ENCODE measurements at places on chromosomes 16 and 17.
A peak's percentile ranks its signal among the peaks of the same experiment; 100 is the strongest.

- peak; percentile 75 for DNase-seq
Observed at GRCh38 chr17:4998027-4998731, 429 bp downstream of the KIF1C start.

DNA sequence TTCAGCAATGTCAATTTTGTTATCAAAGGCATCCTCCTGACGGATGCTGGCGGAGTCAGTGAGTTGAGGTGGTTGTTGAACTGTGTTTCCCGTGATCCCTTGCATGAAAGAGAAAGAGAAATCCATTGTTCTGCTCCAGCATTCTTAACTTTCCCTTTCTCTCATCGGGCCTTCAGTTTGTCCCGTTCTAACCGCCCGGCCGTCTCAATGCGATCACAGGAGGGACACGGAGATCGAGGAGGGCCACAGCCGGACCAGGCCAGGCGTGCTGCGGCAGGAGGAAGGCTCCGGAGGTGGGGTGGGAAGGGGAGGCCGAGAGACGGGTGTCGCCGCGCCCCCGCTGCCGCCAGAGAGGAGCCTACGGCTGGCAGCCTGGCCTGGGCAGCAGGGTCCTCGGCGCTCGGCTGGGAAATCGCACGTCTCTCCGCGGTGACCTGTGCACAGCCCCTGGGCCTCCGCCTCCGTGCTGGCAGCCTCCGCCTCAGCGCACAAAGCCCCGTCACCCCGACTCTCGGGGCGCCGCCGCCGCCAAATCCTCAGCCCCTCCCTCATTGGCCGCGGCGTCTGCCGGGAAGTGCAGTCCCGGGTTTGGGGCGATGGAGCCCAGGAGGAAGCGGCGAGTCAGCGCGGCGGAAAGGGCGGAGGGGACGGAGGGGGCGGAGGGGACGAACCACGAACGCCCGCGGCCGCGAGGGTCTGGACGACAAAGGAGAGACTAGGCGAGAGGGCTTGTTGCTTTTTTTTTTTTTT lies 38.1 kb downstream of the SOST start:
- peak; percentile 47 for DNase-seq

DNA sequence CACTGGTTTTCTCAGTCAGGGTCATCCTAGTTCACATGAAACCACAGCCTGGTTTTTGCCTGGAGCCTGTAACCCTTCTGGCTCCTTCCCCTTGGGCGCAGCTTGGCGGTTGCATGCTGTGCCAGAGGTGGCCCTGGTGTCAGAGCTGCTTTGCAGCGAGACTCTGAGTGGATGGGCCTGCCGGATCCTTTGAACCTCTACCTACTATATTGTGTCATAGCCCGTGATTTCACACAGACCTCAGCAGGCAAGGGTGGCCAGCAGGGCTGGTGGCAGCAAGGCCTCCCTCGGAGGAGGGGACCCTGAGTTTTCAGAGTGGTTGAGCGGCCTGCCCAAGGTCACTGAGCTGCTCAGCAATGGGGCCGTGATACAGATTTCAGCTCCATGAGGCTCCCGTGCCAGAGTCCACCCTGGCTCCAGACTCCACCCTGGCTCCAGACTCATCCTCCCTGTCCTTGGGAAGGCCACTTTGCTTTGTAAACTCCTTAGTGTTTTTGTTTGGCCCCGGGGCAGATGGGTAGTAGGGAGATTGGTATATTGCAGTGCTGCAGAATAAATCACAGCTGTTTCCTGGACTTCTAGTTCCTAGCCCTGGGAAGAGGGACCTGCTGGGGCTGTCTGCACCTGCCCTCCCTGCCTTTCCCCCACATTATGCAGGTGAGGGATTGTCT lies 9.7 kb downstream of the MPRIP start:
- no peak for DNase-seq

- DNase-seq = peak; percentile 69
Observed at GRCh38 chr16:85483424-85483823, 129.7 kb upstream of the GSE1 start.

DNA sequence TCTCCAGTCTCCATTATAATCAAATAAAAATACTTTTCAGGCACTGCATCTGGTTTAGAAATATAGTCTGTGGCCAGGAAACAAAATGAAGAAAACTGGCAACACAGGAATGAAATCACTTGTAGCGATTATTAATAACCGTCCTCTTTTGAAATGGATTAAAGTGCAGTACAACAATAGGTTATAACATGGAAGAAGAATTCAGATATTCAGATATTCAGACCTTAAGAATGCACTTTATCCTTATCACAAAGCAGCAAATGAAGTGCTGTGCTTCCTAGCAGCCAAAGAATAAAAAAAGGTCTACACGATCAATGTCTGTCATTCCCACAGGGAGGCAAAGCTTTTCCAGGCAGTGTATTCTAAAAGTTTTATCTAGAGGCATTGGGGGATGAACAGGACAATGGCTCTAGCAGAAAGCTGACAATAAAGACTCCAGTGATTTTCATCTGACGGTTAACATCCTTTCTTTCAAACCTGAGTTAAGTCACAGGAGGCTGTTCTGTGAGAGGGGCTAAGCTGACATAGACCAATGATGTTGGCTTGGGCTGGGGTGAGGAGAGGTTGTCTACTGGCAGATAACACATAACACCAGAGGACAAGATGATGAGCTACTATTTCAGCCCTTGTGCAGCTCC lies 259.2 kb downstream of the SLC39A11 start:
- no peak for DNase-seq

GRCh38 chr16:19884611-19885450 lies at the start of gene GPRC5B:
TSS of gene GPRC5B (minus strand) at chr16:19884848. CDS start at chr16:19872845, 12,003 bp downstream.
- peak; percentile 72 for DNase-seq

DNA sequence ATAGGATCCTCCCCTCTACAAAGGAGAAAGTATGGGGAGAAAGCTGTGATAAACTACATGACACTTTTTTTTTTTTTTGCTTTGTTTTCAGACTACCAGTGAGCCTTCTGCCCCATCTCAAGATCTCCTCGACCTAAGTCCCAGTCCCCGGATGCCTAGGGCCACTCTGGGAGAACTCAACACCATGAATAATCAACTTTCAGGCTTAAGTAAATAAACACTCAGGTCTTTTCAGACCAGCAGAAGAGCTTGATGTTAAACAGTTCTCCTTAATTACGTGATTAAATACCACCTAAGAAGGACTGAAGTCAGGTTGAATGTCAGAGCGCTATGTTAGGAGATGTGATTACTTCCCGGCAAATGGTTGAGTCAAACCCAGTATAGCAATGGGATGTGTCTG lies 31.4 kb downstream of the COX11 start:
- no peak for DNase-seq

GRCh38 chr17:38418693-38419507 lies 9.4 kb upstream of the ARHGAP23 start:
- peak; percentile 74 for DNase-seq

DNA sequence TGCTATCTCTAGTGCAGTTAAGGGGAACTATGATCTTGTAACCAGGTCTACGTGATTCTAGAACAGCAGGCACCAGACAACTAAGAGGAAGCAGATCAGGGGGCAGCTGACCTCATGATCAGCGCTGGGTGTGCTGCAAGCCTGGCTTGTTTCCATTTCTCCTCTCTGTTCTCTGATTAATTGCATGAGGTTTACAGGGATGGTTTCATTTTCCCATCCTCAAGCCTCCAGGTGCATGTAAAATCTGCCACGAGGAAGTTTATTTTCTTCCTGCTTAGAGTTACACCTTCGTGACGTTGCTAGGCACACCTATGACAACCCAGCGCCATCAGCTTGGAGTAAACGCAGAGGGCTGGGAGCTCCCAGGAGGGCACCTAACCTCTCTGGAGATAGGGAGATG lies 4.3 kb upstream of the NUPR1 start:
- no peak for DNase-seq

GRCh38 chr17:194828-195602 lies 13.6 kb upstream of the DOC2B start:
- DNase-seq = peak; percentile 31

DNA sequence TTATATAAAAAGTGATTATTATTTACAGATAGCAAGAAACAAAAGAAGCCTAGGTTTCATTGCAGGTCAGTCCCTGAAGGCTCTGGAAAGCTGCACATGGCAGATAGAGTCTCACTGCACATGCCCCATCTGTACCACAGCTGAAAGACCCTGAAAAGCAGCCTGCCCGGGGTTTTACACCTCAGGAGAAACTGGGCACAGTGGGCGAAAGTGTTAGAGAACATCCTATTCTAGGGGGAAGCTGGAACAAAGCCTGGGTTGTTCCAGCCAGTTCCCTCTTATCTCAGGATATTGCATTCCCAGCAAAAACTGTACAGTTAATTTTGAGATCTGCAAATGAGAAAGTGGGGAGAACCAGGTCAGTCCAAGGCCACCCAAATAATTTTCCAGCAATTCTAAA lies 419.7 kb downstream of the CNTNAP4 start:
- no peak for DNase-seq

GRCh38 chr16:24626256-24626655 lies 86.9 kb downstream of the RBBP6 start:
- DNase-seq = no peak

GRCh38 chr17:62749926-62750325 lies 58.2 kb downstream of the MARCHF10 start:
- DNase-seq = no peak

DNA sequence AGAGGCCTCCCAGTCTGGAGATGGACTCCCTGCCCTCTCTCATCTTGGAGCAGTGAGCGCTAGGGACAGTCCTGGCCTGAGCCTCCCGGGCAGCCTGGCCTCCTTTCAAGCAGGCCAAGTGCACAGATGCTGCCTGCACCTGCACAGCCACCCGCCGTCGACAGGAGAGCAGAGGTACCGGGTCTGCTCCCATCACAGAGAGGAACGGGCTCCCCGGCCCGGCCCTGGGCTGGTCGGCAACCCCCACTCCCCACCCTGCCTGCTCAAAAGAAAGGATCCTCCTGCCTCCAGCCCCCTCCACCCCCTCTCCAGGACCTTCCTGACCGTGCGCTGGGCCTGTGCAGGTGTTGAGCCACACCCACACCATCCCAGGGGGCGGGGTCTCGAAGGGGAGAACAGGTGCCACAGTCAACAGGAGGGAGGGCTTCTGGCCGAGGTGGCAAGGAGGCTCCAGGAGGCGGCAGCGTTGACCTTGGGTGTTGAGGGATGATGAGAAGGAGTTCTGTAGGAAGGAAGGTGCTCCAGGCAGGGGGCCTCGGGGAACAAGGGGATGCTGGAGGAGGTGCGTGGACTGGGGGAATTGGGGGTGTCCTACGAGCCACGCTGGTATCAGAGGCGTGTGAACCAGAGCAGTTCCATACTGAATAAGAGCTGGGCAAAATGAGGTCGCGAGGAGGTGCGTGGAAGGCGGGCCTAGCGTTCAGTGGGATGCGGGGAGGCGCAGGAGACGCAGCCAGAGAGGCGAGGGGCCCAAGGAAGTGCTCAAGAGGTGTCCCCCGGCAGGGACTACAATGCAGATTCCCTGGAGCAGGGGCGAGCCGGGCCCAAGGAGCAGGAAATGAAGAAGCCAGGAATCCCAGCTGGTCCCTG lies 967 bp upstream of the CDH15 start:
- DNase-seq = peak; percentile 37

All from NCI-H82 (cell line).